ENCODE measurements at places on chromosomes 5 and 9. TPM values are rescaled to one million over a fixed set of nuclear protein-coding genes. Genes with fewer than 3 reads are reported as not detected.

JADE2 gene
- total RNA-seq, result 13.5 TPM

ZDHHC12 gene
- 104 TPM for total RNA-seq

MZB1 gene
- total RNA-seq, result not detected

VLDLR gene
- 28.5 TPM for total RNA-seq

CTSV gene
- total RNA-seq, result 3.1 TPM

TMC1 gene
- not detected for total RNA-seq

KIF4B gene
- not detected for total RNA-seq

C6 gene
- total RNA-seq, result not detected

HTR1A gene
- total RNA-seq, result not detected

DNA sequence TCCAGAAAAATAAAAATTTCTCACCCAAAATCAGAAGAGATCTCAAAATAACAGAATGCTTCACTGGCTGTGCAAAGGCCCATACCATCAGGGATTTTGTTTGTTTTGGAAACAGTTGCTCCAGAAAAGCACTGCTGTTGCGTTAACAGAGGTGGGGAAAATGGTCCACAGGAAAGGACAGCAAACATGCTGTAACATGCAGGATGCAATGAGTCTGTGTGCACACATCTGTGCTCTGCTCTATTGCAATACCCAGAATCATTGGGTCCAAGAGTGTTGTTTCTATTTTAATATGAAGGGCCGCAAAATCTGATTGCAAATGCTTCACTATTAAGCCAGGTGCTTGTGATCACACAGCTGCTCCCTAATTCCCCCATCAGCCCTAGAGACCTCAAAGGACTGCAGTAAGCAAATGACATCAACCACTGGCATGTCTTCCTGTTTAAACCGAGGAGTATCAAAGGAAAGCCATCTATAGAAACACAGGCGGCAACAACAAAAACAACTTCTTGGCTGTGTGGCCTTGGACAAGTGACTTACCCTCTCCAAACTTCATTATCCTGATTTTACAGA, 141.0 kb downstream of the DCP2 start:
- DNase-seq, result no peak

DNA sequence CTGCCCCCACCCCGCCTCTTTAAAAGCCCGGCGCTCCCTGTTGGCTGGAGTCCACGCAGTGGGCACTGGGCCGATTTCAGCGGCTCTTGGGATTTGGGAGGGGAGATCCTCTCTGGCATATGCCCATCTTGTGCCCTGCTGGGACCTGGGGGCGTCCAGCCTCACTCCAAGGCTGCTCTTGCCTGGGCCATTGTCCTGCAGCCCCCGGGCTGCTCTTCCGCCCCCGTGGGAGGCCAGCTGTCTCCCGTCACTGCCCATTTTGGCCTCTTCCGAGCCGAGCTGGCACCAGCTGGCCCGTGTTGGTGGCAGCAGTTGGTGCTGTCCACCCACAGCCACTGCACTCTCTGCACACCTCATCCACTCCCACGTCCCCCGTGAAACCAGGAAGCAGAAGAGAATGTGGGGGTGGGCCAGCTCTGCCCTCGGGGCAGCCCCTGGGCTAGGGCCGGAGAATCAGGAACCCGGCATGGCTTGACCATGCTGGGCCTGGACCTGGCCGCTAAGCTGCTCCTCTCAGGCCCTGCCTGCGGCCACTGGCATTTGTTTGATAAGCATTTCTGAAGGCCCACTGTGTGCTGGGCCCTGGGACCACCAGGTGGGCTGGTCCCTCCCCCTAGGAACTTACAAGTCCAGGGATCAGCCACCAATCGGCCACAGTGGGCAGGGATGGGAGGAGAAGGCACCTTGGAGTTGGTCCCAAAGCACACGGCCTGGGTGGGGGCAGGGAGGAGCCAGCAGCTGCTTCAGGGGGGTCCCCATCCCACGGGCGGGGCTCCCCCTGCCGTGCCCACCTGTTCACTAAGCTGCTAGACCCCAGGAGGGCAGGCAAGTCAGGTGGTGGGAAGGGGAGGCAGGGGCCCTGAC, 2.2 kb downstream of the C8G start:
- no peak for DNase-seq

DNA sequence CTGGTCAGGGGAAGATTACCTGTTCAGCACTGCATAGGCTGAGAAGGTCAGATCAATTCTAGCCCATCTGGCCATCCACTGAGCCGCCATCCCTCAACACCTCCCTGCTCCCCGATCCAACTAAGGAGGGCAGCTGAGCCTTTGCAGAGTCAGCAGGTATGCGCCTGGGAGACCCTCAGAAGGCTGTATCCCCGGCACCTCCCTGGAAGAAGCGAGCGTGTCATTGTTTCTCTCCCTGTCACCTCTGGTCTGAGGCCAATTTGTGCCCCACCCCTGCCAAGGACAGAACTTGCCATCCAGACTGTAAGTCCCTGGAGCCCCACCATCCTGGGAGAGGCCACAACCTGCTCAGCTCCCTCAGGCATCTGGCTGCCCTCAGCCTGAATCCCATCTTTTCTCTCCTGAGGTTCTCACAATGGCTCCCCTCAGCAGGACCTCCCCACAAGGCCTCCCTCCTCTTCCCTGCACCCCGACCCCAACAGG, 2.6 kb downstream of the CLTB start:
- DNase-seq, result no peak

- DNase-seq, result peak; percentile 16
These were observed 47.4 kb downstream of the P4HA2 start for GRCh38 chr5:132180134-132180745.

GRCh38 chr5:116144103-116144502, 59.3 kb downstream of the COMMD10 start:
- no peak for DNase-seq

DNA sequence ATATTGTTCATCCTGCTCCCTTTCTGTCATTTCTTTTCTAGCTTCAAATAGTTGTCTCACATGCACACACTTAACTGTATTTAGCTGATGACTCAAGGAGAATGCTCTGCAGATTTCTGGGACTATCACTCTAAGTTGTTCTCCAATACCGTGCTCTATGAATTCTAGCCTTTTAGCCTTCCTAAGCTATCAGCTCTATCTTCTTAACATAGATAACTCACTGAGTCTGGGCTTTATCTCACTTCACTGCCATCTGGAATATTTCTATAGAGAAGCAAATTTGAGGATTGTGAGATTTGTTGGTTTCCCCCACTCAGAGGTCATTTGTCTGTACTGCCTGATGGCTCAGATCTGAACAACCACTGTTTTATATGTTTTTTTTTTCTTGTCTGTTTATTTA, 369.7 kb downstream of the TUSC1 start:
- no peak for DNase-seq

DNA sequence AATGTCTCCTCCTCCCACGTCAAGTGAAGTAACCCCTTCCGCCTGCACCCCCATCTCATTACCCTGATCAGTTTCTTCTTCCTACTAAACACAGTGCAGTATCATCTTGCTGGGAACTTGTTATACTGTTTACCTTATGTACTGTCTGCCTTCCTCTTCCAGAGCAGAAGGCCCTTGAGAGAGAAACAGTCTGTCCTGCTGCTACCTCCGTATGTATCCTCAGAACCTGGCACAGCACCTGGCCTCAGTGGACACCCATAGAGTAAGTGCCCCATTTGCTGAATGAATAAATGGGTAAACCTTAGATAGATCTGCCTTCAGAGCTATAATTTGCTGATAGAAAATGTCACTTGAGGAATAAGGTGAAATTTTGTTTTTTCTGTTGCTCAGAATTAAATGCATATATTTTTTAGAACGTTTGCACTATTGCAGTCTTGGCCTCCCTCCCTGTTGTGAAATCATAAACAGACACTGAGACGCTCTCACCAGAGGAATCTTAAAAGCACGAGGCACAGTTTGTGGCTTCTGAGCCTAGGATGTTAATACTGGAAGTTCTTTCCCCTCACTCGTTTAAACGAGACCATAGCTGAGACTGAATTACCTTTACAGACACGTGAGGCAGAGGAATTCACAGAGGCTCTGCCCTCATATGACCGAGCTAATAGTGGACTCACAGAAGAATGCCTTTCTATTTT, 223.1 kb upstream of the DAP start:
- no peak for DNase-seq

DNA sequence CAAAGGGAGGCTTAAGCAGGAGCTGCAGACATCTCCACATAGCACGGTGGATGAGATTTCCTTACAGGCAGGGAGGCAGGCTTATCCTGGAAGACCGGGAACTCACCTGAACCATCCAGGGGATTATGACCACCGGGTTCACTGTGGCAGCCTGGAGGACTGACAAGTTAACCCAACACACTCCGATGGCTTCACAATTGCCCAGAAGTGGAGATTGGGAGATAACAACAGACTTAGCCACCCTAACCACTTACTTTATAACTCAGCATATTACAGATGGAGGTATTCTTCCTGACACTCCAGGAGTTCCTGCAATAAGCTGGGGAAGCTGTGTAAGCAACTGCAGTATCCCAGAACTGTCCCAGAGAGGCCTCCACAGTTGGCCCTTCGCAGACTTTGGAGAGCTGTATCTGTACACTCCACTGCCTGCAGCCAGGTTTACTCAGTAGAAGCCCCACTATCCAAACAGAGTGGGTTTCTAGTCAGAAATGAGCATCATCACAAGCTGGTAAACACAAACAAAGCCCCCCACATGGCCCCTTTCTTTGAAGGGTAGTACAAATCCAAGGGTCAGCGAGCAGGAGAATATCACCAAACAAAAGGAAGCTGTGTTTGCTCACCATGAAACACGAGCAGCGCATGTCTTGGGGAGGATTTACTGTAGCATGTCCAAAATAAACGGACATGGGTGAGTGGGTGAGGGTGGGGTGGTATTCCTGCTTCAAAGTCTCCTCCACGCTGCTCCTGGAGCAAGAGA, 462.2 kb downstream of the RASEF start:
- no peak for DNase-seq

DNA sequence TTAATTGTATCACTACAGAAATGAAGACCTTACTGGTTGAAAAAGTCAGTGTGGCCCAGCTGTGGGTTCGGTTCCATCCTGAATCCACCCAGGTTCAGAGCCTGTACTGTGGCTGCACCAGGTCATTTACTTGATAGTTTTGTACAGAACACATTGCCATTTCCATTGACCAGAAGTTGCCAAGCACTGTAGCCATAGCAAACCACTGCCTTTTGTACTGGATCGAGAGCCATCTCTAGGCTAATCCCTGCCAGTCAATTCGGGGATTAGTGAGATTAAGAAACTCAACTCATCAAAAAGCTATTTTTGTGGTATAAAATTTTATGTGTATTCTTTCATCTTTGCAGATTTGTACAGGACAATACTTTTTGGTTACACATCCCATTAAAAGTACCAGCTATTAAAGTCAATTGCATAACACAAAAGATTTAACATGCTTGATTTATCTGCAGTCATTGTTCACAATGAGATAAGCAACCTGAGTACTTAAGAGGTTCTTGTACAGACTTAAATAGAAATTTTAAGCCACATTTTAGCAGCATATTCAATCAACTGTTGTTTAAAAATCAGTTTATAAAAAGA, 108.5 kb upstream of the OTULINL start:
- DNase-seq, result no peak

GRCh38 chr5:1405121-1405520, 40.1 kb downstream of the SLC6A3 start:
- DNase-seq, result no peak
